Hematopoietic multipotent progenitor cell treated with erythropoietin and hydrocortisone succinate and interleukin-3 and kit ligand, for 8 days (in vitro differentiated cells): ENCODE measurements at places on chromosomes 1 and 21.
A peak's percentile ranks its signal among the peaks of the same experiment; 100 is the strongest.

DNA sequence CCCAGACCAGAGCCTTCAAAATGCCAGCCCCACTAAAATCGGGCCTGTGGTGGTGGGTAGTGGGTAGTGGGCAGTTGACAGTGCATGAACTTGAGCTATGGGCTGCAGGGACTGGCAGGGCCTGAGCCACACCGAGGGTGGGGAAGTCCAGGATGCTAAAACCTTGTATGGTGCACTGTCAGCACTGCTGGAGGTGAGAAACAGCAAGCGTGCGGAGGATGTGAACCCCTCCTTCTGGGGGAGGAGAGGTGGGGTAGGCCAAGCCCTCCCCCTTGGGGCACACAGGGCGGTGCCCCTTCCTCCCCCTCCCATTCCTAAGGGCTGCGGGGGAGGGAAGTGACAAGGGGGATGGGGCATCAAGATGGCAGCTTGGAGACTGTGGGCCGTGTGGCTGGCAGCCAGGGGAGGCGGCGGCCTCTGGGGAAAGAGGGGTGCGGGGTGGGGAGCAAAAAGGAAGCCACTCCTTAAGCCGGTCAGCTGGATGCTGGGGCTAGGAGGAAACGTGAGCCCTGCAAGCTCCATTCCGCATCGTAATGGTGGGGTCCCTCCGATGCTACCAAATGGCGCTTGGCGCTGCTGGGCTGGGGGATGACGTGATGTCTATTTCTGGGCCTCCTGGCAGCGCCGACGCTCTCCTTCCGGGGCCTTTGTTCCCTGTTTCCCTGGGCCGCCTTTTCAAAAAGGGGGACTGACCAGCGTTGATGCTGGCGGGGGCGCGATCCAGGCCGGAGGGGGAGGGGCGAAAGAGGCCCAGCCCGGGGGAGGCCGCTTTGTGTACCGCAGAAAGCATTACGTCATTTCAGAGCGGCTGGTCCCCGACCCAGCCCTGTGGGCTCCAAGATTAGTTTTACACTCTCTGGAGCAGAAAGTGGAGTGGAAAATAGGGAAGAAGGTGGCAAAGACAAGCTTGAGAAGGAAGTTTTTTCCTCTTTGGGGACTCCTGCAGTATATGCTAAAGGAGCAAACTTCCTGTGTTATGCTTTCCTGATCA, 809 bp downstream of the SYT11 start:
- DNase-seq = peak; percentile 62

- DNase-seq = no peak
Observed at GRCh38 chr1:156547434-156547833, 24.9 kb downstream of the IQGAP3 start.

GRCh38 chr1:241606544-241606943, 33.6 kb downstream of the CHML start:
- no peak for DNase-seq

- no peak for DNase-seq
Observed at GRCh38 chr1:172944931-172945330, 105.8 kb downstream of the TNFSF18 start.

DNA sequence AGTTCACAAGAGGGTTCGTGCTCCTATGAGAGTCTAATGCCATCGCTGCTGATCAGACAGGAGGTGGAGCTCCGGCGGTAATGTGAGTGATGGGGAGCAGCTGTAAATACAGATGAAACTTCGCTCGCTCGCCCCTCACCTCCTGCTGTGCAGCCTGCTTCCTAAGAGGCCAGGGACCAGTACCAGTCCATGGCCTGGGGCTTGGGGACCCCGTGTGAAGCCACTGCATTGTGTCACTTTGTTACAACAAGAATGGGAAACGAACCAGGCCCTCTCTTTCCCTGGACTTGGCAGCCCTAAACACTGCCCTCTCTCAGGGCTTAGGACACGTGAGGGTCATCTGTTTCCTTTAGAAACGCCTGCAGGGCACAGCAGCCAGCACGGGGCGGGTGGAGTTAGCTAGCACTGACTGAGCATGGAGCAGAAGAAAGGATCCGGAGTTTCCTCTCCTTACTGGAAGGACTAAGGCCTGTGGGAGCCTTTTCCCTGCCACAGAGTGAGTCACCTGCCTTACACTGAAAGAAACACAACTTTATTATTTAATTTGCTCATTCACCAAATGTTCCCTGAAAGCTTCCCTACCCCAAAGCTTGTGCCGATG, 185.2 kb upstream of the TMEM51 start:
- no peak for DNase-seq

DNA sequence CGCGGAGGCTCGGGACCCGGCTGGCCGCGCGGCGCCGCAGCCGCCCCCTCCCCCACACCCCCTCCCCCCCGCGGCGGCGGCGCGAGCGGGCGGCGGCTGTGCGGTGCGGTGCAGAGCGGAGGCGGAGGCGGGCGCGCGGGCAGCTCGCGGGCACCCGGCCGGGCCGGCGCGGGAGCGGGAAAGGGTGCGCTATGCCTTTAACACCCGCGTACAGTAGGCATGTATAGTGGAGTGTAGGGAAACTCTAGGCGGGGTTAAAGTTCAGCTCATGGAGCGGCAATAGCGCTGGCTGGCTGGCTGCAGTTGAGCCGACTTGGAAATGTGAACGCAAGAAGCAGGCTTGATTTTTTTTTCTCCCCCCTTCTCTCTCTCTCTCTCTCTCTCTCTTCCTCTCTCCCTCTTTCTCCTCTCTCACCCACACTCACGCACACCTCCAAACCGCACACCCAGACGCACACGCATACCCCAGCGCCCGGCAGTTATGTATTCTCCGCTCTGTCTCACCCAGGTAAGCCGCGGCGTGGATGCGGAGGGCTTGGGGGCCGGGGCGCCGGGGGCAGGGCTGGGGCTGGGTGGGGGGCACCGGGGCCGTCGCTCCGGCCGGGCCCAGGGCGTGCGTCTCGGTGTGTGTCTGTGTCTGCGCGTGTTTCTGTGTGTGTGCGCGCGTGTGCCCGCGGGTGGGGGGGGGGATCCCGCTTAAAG, at the start of gene NFIA:
NFIA (plus strand) TSS at position 251 of the 702 bp plus-strand sequence.
- DNase-seq = peak; percentile 80
